ENCODE measurements at places on chromosomes 2 and 18.

- H3K27ac ChIP-seq = no peak overlapping the region
- no peaks in the 10 kb centered on the region for H3K4me1 ChIP-seq
- peak; percentile 92 for DNase-seq
- no peaks in the 10 kb centered on the region for H3K27me3 ChIP-seq
- H3K36me3 ChIP-seq = no peaks in the 10 kb centered on the region
Observed at GRCh38 chr2:25534455-25534854, 138.9 kb downstream of the DTNB start.

DNA sequence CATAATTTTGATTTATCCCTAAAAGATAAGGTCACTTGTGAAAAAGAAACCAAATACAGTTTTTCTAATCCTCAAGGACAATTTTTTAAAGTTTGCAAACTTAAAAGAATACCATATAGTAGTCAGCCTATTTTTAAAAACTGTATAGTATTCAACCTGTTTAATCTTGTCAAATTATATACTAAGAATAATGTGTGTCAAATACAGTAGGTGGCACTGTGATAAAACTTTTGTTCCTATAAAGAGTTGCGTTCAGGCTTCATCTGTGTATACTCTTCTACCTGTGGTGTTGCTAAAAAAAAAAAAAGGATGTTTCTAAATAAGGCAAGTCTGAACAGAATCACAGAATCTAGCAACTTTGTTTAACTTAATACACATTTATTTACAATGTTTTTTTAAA, 68.6 kb downstream of the CCDC138 start:
- peaks cover 7% of the 10 kb centered on the region for H3K36me3 ChIP-seq
- no peak overlapping the region for H3K27ac ChIP-seq
- no peak overlapping the region for H3K4me3 ChIP-seq
- no peaks in the 10 kb centered on the region for H3K27me3 ChIP-seq

- no peak overlapping the region for H3K4me3 ChIP-seq
- peaks cover 16% of the 10 kb centered on the region for H3K4me1 ChIP-seq
- peaks cover 5% of the 10 kb centered on the region for H3K36me3 ChIP-seq
- no peaks in the 10 kb centered on the region for H3K27me3 ChIP-seq
Observed at GRCh38 chr18:7982216-7982615, 415.1 kb downstream of the PTPRM start.

DNA sequence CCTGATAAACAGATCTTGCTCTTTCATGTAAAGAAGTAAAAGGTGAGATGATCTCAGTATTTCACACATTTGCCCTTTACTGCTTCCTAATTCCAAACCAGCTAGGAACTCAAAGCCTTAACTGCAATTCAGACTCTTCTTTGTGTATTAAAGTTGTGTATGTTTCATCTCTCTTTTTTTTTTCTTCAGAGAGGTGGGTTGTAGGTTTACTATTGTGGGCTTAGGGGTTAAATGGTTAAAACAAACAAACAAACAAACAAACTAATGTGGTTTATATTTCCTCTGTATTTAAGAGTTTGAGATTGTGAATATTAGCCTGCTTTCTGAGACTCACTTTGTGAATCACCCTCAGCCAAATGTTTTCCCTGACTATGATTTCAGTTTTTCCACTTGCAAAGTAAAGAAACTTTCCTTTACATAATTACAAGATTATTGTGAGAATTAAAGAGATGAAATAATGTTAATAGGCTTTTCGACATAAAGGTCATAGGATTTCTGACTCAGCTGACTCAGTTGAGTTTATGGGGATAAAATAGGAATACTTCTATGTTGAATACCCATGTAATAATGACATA, 2.8 kb downstream of the GULP1 start:
- H3K36me3 ChIP-seq = no peaks in the 10 kb centered on the region
- H3K27ac ChIP-seq = peak overlapping the region; percentile 98
- peaks cover 42% of the 10 kb centered on the region for H3K4me1 ChIP-seq
- H3K27me3 ChIP-seq = no peaks in the 10 kb centered on the region
- no peak for DNase-seq

DNA sequence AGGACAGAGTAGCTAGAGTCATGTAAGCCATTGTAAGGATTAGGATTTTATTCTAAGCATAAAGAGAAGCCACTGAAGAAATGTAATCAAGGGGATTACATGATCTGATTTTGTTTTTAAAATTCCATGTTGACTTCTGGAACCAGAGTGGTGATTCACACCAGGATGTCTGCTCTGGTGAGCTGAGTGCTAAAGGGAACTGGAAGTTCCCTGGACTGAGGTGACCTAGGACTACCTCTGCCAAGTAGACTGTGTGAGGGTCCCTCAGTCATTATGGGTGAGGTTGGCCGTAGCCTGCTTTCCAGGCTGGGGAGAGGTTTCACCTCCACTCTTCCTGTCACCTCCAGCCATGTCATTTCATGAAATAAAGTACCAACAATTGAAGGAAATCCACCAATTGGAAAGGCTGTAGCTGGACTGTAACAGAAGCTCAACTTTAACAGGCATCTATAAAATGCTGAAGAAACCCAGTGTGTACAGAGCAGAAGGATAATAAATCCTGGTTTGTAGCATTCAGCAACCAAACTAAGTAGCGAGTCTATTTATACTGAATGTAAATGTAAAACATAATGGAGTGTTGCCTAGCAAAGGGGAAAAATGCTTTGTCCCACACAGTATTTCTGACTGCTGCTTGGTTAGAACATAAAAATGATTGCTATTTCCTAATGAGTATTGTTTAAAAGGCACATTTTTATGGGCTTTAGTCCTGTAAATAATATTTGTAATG, 507.4 kb upstream of the PKDCC start:
- no peak for DNase-seq
- H3K27me3 ChIP-seq = peaks cover 11% of the 10 kb centered on the region
- H3K4me1 ChIP-seq = no peaks in the 10 kb centered on the region
- H3K4me3 ChIP-seq = no peak overlapping the region

GRCh38 chr18:31217038-31217849, 54.6 kb upstream of the DSC1 start:
- peaks cover 7% of the 10 kb centered on the region for H3K36me3 ChIP-seq
- H3K4me1 ChIP-seq = peaks cover 18% of the 10 kb centered on the region
- no peak overlapping the region for H3K27ac ChIP-seq
- peaks cover 3% of the 10 kb centered on the region for H3K27me3 ChIP-seq

DNA sequence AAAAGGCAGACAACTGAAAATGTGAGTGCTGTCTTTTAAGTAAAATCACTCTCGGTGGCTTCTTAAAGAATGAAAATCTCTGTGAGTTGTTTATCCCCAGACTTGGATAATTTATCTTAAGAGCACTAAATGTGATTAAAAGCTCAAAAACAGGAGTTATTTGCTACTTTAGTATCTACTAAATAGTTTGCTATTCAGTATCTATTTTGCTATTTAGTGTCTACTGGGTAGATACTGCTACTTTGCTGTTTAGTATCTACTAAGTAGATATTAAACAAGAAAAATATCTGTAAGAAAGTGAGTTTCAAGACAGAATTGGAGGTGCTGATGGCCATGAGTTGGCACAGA, 1.4 kb upstream of the KCNG3 start:
- H3K4me3 ChIP-seq = peak overlapping the region; percentile 87
- H3K27me3 ChIP-seq = peaks cover 14% of the 10 kb centered on the region
- peaks cover 8% of the 10 kb centered on the region for H3K4me1 ChIP-seq
- H3K27ac ChIP-seq = no peak overlapping the region
- no peaks in the 10 kb centered on the region for H3K36me3 ChIP-seq
